ENCODE measurements at places on chromosomes 5 and 9.

- no peak for DNase-seq
These were observed 24.3 kb upstream of the PITX1 start for GRCh38 chr5:135058331-135058732.

DNA sequence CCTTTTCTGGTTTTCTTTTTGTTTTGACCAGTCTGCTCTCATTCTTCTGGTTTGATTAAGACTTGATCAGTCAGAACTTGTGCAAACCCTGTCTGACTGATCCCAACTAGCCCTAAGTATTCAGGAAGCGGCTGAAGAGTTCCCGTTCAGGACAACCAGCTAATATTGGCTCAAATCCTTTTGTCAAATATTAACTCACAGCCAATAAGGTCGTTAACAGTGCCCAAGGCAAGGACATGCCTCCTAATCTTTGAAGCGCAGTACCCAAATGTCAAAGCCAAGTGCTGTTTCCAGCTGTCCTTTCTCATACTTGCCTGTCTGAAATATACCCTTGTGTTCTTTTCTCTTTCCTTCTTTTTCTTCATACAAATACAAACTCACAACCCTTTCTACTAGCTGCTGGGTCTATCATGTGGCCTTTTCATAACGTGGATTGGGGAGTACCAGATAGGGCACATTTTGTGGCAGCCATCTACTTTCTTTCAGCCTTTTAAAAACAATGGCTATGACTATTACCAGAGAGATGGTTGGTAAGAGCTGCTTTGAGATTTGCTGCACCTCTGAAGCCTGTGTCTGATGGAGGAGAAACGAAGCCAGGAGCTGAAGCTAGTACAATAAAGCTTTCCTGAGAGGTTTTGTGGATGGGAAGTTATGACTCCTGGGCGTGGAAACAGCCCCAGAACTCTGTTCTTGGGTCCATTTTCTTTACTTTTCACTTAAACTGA, 266.4 kb upstream of the ZNF608 start:
- no peak for DNase-seq

- DNase-seq, result no peak
These were observed 171.5 kb downstream of the EDIL3 start for GRCh38 chr5:84213212-84213611.

- no peak for DNase-seq
These were observed at the start of gene OSMR for GRCh38 chr5:38845526-38846378. OSMR (plus strand) TSS chr5:38846012; CDS start chr5:38869045, 23,033 bp downstream.

DNA sequence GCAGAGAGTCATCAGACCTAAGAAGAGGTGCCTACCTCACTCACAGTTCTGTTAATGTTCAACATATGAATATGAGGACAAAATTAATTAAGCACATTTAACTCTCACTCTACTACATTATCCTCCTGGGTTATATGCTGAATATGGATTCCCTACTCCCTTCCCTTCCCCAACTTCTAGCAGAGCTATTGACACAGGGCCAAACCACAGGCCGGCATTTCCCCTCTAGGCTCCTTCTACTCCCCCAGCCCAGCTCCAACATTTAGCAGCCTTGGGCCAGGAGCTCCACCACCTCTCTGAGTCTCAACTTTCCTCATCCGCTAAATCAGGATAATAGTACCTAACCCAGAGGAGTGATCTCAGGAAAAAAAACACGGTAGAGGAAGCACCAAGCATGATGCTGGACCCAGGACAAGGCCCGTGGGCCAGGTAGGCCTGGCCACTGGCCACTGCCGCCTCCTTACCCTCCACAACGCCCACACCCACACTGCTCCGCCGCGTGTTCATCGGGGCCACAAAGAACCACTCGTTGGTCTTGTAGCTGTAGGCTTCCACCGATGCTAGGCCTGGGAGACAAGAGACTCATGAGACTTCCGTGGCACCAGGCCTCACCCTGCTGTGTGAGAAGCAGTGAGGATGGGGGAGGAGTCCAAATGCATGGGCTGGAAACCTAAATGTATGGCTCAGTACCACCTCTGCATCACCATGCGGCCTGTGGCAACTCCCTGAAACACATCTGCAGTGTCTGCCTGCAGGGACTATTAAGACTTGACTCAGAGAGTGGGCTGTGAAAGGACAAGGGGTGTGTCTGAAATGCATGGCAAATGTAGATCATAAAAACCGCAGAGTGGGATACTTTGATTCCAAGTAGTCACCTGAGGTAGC, 98.8 kb downstream of the KLHL3 start:
- DNase-seq, result no peak

Measured in T-helper 22 cell (primary cell).